ENCODE measurements at places on chromosomes 3 and 15.

GRCh38 chr3:104101736-104102135 is 1265.0 kb upstream of the ALCAM start:
- DNase-seq: no peak

DNA sequence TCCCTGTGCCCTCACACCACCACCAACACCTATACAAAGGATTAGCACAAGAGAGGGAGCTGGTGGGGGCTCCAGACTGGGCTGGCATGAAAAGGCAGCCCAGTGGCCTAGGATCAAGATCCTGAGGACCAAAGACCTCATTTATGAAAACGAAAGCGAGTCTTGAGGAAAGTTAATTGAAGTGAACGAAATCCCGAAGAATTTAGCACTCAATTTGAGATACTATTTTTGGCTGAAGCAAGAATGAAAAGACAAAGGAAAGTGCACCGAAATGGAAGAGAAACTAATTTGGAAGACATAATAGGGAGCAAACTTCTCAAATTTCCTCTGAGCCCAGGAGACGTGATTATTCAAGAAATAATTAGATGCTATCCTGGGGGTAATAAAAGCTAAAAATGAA is 68.7 kb upstream of the SLC6A11 start:
- DNase-seq: no peak

- no peak for DNase-seq
These were observed 275.4 kb downstream of the FOXP1 start for GRCh38 chr3:71307991-71308697.

DNA sequence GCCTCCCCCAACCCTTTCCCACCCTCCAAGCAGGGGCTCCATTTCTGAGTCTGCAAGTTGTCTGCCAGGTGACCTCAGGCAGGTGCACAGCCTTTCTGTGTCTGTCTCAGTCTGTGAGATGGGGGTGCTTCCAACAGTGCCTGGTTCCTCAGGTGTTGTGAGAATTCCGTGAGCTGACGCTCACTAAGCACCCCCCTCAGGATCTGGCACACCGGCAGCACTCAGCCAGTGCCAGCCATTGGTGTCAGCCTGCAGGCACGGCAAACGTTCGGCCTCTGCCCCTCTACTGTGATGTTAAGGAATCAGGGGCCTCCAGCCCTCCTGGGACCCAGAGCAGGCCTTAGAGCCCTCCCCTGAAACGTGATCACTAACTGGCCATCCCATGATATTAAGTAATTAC is 2.4 kb downstream of the KLF15 start:
- no peak for DNase-seq

DNA sequence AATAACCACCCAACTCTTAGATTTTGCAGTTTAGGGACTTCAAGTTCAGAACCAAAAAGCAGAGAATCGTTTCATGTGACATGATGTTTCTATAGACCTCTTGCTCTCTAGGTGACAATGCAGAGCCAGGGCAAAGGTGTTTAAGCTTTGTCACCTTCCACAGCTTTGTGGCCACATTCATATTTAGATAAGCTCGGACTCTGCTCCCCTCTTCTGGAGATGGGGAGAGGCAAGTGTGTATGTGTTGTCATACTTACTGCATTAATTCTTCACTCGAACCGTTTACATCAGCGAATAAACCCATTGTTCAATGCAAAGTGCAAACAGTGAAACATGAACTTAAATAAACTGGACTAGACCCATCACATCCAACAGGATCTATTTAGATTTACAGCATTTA is 33.2 kb downstream of the ST3GAL6 start:
- DNase-seq: no peak

- no peak for DNase-seq
These were observed 15.9 kb downstream of the LMCD1 start for GRCh38 chr3:8517487-8517886.

- DNase-seq: no peak
These were observed 28.5 kb upstream of the CLASP2 start for GRCh38 chr3:33746416-33747116.

DNA sequence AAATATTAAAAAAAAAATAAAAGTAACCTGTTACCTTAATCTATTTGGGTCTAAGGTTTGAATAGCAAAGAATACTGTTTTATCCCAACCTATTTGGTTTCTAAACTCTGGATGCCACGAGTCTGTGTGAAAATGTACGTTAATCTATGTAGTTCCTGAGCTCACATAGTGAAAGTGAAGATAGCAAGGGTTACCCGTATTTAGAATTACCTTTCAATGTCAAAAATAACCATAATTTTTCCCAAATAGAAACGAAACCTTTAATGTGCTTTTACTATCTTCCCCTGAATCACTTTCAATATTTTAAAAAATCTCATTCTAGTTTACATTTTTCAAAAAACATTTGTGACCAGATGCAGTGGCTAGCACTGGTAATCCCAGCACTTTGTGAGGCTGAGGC is 5.8 kb upstream of the USP50 start:
- DNase-seq: no peak

GRCh38 chr3:27046351-27046750 is 322.8 kb downstream of the NEK10 start:
- DNase-seq: no peak

DNA sequence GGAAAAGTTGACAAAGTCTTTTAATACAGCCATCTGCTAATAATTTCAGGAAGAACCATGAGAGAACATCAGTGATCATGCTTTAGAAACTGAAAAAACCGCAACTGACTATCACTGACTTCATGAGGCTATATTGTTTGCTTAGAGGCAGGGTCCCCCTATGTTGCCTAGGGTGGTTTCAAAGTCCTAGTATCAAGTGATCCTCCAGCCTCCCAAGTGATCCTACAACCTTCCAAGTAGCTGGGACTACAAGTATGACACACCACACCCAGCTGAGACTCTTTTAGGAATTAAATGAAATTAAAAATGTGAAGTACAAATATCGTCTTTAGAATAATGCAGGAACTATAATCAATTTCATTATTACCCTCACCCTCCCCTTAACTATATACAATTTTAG is 58.3 kb upstream of the CSPG5 start:
- DNase-seq: no peak

- DNase-seq: no peak
These were observed 95.2 kb upstream of the PLCL2 start for GRCh38 chr3:16789344-16790120.

DNA sequence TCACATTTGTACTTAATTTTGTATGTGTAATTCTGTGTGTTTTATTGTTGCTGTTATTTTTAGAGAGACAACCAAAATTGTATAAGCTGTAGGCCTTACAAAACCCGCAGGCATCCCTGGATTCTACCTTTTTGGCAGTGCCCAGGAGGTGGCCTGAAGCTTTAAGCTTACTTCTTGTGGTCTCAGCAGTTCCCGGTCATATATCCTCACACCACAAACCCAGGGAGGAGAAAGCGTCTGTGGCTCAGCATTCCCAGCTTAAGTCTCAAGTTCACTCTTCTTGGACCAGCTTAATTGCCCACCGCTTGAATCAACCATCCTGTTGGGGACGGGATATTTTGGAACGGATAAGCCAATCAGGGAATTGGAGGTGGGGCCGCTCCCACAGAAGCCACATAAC is 36.7 kb downstream of the C2CD4A start:
- DNase-seq: no peak

DNA sequence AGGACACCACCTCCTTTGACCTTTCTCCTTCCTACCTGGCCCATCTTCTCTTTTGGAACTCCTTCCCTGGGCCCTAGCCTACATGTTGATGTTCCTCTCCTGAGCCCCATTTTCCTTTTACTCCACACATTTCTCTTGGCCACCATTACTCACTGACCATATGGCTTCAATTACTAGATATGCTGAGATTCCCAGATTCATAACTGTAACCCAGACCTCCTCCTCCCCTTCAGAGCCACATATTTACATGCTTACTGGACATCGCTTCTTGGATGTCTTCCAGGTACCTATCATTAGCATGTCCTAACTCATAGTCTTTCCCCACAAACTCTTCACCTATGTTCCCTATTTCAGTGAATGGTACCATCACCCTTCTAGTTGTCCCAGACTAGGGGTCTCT is 24.4 kb upstream of the TRIM59 start:
- DNase-seq: no peak

DNA sequence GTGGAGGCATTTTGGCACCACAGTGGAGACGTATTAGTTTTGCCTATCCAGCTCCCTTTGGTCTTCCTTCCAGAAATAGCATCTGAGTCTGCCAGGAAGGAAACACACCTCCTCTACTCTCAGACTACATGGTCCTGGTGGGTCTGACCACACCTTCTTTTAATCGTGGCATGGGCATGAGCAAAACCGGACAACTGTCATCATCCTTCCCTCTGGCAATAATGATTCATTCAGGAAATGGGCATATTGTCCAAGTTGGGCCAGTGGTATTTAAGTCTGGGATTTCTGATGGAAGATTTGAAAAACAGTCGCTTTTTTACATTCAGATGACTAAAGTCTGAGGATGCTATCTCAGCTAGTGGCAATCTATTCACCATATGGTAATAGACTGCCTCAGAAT is 601.0 kb upstream of the ADAMTS9 start:
- DNase-seq: no peak

- DNase-seq: no peak
These were observed 75.7 kb upstream of the SLC4A7 start for GRCh38 chr3:27559835-27560234.

GRCh38 chr3:184443831-184444230 is 64.0 kb downstream of the CHRD start:
- no peak for DNase-seq

DNA sequence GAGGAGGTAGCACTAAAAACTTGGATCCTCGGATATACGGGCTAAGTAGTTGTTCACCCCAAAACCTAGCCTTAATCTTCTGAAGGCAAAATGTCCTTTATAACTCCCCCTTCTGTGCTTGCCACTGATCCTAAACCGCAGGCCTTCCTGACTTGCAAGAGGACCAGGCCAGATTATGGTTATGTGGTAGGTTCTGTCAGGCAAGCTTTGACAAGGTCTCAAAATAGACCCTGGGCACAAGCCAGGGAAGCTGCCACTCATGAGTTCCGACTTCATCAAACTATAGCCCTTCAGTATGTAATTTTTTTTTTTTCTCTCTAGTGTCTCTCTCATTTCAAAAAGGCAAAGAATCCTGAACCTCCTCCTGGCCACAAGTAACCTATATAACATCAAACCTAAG is 3.2 kb downstream of the LRRFIP2 start:
- no peak for DNase-seq

- DNase-seq: no peak
These were observed 326.6 kb upstream of the ALCAM start for GRCh38 chr3:105040026-105040622.

- no peak for DNase-seq
These were observed 90.9 kb upstream of the AGBL1 start for GRCh38 chr15:85988741-85989140.

GRCh38 chr15:23648920-23649515 is 1.4 kb upstream of the MAGEL2 start:
- DNase-seq: no peak

DNA sequence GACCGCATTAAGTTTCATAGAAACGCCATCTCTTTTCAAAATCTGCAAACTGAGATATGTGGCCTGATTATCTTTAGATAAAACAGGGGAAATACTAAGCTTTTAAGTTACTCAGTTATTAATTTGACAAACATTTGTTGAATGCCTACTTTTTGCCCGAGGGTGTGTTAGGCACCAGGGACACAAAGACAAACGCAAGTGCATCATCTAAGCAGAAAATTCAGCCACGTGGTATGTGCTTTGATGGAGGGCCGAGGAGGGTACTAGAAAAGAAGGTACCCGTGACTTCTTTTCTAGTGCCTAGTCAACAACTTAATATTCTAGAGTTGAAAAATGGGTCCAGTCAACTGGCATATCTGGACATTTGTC is 594.3 kb downstream of the MAGI1 start:
- DNase-seq: no peak

DNA sequence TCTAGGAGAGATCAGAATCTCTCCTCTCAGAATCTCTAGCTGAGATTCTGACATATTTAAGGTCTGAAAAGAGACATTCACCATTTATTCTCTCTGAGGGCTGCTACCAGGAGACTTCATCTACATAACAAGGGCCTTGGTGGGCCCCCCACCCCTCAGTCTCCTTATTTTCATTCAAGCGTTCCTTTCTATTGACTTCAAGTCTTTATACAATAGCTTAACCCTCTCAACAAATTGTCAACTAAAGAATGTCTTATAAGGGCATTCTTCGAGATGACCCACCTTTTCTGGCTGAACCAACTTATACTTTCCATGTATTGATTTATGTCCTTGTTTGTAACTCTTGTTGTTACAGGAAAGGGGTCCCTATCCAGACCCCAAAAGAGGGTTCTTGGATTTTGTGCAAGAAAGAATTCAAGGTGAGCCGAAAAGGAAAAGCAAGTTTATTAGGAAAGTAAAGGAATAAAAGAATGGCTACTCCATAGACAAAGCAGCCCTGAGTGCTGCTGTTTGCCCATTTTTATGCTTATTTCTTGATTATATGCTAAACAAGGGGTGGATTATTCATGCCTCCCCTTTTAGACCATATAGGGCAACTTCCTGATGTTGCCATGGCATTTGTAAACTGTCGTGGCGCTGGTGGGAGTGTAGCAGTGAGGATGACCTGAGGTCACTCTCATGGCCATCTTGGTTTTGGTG is 209.5 kb upstream of the ALCAM start:
- DNase-seq: no peak

DNA sequence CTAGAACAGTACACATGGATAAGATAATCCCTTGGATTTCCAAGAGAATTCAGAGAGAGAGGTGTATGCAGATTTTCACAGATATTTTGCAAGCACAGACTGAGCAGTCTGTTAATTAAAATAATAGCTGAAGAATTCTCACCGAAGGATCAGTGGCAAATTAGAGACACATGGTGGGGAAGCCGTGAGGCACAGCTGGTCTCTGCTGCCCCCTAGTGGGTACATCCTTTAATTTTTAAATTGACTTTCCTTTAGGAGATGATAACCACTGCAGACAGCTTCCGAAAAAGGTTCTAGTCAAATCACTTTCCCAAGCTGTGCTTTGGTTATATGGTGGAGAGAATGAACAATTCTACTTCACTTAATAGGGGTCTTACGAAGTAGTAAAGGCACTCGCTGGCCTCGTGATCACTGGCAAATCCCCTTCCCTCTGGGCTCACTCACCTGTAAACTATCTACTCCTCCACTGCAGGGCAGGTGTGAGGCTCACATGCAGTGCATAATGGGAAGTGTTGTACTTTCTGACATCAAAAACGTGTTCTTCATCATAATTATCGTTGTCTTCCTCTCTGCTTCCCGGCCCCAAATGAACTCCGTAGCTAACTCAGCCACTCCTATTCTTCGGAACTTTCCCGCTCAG is 19.5 kb downstream of the MESD start:
- DNase-seq: peak; percentile 46

GRCh38 chr15:42461261-42461660 is 29.7 kb downstream of the ZNF106 start:
- DNase-seq: no peak

Data from NCI-H1048 (cell line).